ENCODE measurements at places on chromosomes 13 and 19. TPM values are rescaled to one million over a fixed set of nuclear protein-coding genes. Genes with fewer than 3 reads are reported as not detected.

DNA sequence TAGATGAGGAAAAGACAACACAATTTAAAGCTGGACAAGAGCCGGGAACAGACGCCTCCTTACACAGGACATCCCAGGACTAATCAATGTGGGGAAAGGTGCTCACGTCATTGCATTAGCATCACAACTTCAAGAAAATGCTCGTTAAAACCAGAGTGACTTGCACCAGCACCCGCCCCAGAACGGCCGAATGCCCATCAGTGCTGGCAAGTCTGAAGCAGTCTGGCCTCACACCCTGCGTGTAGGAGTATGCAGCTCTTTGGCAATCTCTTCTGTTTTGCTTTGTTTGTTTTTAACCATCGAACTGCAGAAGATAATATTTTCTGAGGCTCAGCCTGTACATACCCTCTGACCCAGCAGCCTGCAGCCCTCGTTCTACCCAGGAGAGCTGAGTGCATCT lies 44.8 kb upstream of the LDLR start:
- no peak for DNase-seq

DNA sequence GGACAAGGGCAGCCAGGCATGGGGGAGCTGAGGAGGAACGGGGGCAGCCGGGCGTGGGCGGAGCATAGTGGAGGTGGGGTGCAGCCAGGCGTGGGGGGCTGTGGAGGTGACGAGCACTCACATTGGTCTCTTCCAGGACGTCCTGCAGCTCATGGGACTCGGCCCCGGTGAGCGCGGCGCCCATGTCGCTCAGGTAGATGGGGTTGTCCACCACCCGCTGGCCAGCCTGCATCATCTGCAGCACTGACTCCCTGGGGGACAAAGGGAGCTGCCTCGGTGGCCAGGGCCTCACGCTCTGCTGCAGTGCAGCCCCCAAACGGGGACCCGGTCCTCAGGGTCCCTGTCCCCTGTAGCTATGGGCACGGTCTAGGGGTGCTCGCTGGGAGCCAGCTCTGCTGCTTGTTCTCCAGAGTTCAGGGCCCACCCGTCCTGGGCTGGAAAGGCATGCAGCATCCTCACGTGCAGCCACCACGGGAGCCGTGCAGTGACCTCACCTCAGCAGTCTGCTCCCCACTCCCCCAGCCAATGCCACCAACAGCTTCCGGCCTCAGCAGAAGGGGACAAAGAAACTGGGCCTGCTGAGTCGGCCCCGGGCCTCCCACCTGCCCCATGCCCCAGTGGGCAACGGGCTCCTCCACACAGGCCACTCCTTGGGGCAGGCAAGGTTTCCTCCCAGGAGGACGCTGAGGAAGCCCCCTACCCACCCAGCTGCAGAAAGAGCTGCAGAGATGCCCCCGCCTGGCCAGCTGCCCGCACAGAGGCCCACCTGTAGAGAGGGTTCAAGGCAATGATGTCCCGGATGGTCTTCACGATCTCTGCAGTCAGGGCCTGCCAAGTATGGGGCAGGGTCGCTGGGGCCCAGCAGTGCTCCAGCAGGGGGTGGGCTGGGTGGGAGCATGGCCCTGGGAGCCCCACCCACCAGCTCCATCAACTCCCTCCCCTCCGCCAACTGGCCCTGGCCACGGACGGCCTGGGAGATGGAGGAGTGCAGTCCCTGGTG lies 12.1 kb downstream of the LONP1 start:
- no peak for DNase-seq

GRCh38 chr13:50932091-50932490 lies 22.5 kb downstream of the RNASEH2B start:
- DNase-seq = no peak

DNA sequence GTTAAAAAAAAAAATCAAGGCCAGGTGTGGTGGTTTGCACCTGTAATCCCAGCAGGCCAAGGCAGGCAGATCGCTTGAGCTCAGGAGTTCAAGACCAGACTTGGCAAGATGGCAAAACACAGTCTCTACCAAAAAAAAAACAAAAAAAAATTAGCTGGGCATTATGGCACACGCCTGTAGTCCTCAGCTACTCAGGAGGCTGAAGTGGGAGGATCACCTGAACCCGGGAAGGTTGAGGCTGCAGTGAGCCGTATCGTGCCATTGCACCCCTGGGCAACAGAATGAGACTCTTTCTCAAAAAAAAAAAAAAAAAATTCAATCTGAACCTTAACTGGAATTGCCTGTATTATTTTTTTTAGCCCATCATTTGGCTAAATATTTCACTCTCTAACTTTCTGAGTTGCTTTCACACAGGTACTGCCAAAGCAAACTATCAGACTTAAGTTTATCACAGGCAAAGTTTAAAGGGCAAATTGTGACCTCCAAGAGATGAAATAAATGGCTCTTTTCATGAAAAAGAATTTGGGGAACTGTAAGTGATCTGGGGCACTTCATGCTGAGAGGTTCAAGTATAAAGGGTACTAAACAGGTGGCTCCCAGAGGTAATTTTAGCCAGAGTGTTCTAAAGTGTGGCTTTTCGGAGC lies 14.7 kb upstream of the SLC25A30 start:
- no peak for DNase-seq

Gene CBY2
- total RNA-seq = not detected

DNA sequence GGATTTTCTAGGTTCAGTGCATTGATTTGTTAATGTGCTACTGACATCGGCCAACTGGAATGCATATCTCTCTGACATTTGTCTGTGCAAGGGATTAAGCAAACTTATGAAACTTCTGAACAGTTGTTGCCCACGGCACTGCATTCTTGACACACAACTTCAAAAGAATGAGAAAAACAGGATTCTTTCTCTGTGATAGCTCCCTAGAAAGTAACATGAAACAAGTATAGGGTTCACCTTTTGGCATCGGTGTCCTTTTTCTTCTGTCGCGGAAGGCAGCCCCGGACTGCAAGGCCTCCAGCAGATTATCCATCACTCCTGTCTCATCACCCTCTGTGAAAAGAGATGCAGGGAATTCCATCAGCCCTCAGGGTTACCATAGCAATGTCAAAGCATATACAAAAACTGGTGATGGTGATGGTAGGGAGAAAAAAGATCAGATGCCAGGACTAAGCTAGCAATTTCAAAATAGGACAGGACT lies 389.2 kb downstream of the DIAPH3 start:
- DNase-seq = no peak

Gene KRTDAP
- total RNA-seq = not detected

DNA sequence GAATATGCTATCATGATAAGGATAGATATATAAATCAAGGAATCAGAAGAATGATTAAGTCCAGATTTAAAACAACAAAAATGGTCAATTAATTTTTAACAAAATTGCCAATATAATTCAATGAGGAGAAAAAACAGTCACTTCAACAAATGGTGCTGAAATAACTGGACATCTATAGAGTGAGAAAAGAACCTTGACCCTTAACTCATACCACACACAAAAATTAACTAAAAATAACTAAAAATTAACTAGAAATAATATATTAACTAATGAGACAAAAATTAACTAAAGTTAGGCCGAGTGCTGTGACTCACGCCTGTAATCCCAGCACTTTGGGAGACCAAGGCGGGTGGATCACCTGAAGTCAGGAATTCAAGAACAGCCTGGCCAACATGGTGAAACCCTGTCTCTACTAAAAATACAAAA lies 9.5 kb downstream of the LGALS7 start:
- DNase-seq = no peak

- DNase-seq = no peak
Observed at GRCh38 chr13:18949970-18950369, 231.7 kb downstream of the TUBA3C start.

Gene TIMM50
- 195 TPM for total RNA-seq

Gene TARM1
- not detected for total RNA-seq

- DNase-seq = no peak
Observed at GRCh38 chr19:50721441-50722137, 1.6 kb upstream of the CLEC11A start.

Gene KLF2
- 1.4 TPM for total RNA-seq

Gene GPALPP1
- total RNA-seq = 20.5 TPM

- DNase-seq = no peak
Observed at GRCh38 chr13:28440774-28441504, 54.0 kb downstream of the FLT1 start.

DNA sequence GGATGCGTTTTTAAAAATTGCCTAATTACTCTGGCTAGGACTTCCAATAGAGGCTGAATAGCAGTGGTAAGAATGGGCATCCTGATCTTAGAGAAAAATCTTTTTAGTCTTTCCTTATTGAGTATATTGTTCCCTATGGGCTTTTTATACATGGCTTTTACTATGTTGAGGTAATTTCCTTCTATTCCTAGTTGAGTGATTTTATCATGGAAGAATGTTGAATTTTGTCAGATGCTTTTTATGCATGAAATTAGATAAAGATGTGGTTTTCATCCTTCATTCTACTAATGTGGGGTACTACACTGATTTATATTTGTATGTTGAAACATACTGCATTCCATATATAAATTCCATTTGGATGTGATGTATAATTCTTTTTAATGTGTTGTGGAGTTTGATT lies 2673.8 kb downstream of the PCDH9 start:
- DNase-seq = no peak

DNA sequence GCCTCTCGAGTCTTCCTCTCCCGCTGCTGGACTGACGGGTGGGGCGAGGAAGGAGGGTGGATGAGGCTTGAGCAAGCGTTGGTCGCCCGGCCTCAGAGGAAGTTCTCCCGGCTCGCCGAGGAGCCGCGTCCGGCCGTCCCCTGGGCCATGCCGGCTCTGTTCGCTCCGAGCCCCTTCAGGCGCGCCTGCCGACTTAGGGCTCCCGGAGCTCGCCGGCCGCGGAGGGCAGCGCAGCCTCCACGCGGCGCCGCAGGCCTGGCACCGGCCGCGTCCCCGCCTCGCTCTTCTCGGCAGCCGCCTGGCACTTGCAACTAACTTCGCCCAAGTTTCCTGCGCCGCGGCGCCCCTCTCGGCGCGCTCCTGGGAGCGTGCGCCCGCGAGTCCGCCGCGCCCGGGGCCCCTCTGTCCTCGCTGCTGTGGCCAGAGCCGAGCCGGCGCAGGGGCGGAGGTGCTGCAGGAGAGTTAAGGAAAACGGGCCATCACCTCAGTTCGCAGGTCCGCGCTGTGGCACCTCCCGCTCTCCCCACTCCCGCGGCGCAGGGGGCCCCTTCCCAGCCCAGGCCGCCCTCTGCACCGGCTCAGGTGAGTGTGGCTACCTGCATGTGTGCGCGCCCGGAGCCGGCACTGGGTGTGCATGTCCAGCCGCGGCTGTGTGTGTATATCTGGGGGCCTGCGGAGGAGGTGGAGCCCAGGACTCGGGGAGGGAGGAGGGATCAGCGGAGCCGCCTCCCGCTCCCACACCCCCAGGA lies 641 bp upstream of the SOX21 start:
- DNase-seq = no peak

DNA sequence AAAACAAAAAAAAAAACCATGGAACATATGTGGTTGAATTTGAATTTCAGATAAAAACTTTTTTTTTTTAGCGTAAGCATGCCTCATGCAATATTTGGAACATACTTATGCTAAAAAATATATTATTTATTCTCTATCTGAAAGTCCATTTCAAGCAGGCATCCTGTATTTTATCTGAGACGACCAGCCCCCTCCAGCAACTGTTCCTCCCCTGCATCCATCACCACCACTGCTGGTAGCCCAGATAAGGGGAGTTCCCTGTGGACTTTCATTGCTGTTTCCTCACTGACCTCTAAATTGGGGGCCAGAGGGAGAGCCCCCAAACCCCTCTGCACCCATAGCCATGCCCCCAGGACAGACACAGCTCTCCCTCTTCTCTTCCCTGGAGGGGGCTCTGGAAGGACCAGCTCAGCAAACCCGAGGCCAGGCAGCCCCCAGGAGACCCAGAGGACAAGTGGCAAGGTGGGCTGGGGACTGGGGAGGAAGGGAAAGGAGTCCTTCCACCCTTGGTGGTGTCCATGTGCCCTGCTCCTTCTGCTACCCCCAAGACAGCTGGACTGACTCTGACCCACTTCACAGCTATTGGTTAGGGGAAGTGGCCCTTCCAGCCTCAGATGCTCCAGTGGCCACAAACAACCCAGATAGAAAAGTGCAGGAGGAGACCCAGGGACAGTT lies 6.6 kb upstream of the SIGLEC12 start:
- no peak for DNase-seq

DNA sequence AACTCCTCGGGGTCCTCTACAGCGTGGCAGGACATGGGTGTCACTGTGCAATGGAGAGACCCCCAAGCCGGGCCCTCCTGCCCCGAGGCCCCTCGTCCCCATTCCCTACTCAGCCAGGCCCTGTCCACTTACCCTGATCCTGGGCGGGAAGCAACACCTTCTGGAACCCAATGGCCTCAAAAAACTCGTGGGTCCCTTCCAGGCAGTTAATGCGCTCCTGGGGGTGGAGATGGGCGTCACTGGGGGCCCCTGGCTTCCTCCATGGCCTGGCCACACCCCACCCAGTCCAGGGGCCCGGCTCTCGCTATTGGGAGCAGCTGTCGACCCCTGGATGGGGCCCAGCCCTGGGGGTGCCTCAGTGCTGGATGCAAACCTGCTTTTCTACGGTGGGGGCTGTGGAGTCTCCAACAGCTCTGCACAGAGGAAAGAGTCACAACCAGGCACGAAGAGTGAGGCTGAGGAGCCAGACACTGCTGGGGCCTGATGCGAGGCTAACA lies 10.8 kb downstream of the UBXN6 start:
- no peak for DNase-seq

- no peak for DNase-seq
Observed at GRCh38 chr13:76129305-76130000, 493.3 kb downstream of the LMO7 start.

DNA sequence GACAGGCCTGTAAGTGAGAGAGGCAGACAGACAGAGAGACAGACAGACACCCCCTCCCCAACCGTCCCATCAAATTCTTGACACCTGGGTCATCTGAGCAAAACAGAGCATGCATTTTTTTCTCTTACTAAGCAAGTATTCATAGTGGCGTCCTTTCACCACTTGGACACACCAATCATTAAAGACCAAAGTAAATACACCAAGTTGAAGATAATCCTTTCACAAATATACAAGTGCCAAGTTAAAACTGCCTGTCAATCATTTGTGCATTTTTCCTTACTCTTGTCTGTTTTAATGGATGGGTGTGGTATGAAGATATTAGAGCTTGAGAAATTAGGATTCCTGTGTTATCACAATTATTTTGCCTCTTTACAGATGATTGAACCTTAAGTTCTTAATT lies 337.3 kb downstream of the ATP8A2 start:
- DNase-seq = no peak

GRCh38 chr13:87536899-87537298 lies 134.3 kb upstream of the SLITRK5 start:
- no peak for DNase-seq

GRCh38 chr19:45767881-45768654 lies 984 bp downstream of the SIX5 start:
- no peak for DNase-seq

Gene ARL11
- total RNA-seq = 0.18 TPM

Gene MAU2
- 59.2 TPM for total RNA-seq

Gene FCER2
- total RNA-seq = 6.9 TPM

DNA sequence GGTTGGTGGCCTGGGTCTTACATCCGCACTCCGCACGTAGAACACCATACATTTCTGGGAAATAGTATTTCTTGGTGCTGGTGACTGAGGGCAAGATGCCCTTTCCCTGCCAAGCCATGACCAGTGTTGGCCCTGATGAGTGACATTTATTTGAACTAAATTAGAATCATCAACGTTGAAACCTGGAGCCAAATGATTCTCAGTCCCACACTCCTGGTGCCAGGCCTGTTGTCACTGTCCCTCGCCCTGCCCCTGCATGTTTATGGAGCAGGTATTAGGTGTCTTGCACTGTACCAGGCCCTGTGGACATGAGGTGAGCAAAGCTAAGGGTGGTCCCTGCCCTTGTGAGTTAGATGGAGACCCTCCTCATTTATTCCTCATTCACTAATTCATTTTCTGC lies 5.8 kb downstream of the CHST8 start:
- no peak for DNase-seq

- no peak for DNase-seq
Observed at GRCh38 chr13:51275101-51275500, 52.9 kb downstream of the FAM124A start.
